Activated CD4-positive, alpha-beta T cell treated with anti-CD3 and anti-CD28 coated beads, Interleukin-2, amount 10 ng/mL, durations not matched to agents 7 days and 5 days (primary cell): ENCODE measurements at places on chromosomes 13 and 19. TPM values are rescaled to one million over a fixed set of nuclear protein-coding genes. Genes with fewer than 3 reads are reported as not detected.

The SULT2A1 gene
- not detected for total RNA-seq

The TMPRSS9 gene
- total RNA-seq = not detected

The PALM3 gene
- total RNA-seq = not detected

The MYO9B gene
- total RNA-seq = 218 TPM

The ZNF611 gene
- 30.2 TPM for total RNA-seq

DNA sequence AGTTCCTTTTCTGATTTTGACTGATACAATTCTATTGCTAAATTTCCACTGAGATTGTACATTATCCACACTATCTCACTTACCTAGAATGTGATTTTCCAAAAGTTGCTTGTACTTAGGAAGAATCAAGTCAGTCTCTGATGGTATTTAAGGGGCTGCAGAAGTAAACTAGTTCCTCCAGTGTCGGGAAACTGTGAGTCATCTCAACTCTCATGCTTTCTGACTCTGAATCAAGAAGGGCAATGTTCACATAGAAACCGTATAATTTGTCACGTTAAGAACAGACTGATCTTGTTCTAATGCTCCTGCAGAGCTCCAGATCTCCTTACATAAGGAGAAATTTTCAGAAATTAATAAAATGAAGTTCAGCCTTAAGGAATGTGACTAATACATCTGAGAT is 369.3 kb downstream of the KLF5 start:
- H3K4me3 ChIP-seq = no peak overlapping the region
- peaks cover 4% of the 10 kb centered on the region for H3K27me3 ChIP-seq
- no peaks in the 10 kb centered on the region for H3K4me1 ChIP-seq
- no peak for DNase-seq
- H3K27ac ChIP-seq = no peak overlapping the region

GRCh38 chr19:42409477-42409876 is 17.7 kb downstream of the LIPE start:
- peaks cover 13% of the 10 kb centered on the region for H3K36me3 ChIP-seq
- no peaks in the 10 kb centered on the region for H3K27me3 ChIP-seq
- no peaks in the 10 kb centered on the region for H3K4me1 ChIP-seq
- H3K4me3 ChIP-seq = no peak overlapping the region

GRCh38 chr19:1248139-1248785 is at the start of gene MIDN:
TSS of gene MIDN (plus strand) at chr19:1248583. CDS start at chr19:1250297, 1,714 bp downstream.
- DNase-seq = peak; percentile 71
- peaks cover 17% of the 10 kb centered on the region for H3K36me3 ChIP-seq
- peak within 1 kb of the TSS; percentile 73 for H3K4me3 ChIP-seq
- H3K4me1 ChIP-seq = peaks cover 11% of the 10 kb centered on the region
- no peaks in the 10 kb centered on the region for H3K27me3 ChIP-seq

- H3K27me3 ChIP-seq = peaks cover 5% of the 10 kb centered on the region
- DNase-seq = no peak
- H3K27ac ChIP-seq = no peak overlapping the region
- no peaks in the 10 kb centered on the region for H3K36me3 ChIP-seq
Observed at GRCh38 chr13:50598338-50598737, 245.2 kb downstream of the DLEU7 start.

DNA sequence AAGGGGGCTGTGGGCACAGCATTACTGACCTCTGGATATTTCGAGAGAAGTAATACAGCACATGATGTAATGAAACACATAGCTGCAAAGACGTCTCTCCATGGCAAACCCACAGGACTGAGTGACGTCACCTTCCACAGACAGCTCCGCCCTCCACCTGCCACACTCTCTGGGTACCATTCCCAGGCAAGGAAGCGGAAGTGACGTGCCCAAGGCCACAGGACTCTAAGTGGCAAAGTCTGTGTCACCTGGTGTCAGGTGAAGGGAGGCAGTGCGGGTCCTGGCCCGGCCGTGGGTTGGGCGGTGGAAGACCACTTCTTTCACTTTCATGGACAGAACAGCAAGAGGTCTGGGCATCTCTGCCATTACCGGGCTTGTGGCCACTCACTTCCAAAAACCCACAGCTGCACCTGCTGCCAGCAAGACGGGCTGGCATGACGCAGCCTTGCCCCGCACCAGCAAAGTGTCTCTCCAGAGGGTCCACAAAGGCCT is 6.8 kb upstream of the ADPRHL1 start:
- no peak overlapping the region for H3K4me3 ChIP-seq
- DNase-seq = no peak
- H3K27me3 ChIP-seq = no peaks in the 10 kb centered on the region
- H3K36me3 ChIP-seq = peaks cover 11% of the 10 kb centered on the region
- H3K27ac ChIP-seq = no peak overlapping the region

- H3K36me3 ChIP-seq = no peaks in the 10 kb centered on the region
- no peak within 1 kb of the TSS for H3K27ac ChIP-seq
- peaks cover 13% of the 10 kb centered on the region for H3K4me1 ChIP-seq
- DNase-seq = peak; percentile 68
- no peak within 1 kb of the TSS for H3K4me3 ChIP-seq
- peaks cover 38% of the 10 kb centered on the region for H3K27me3 ChIP-seq
Observed at GRCh38 chr19:1000095-1000494, at the start of gene GRIN3B. TSS of gene GRIN3B (plus strand) at chr19:1000419. CDS start at chr19:1000438, 19 bp downstream.

GRCh38 chr13:23505007-23505406 is 65.2 kb upstream of the TNFRSF19 start:
- no peak for DNase-seq
- no peak overlapping the region for H3K27ac ChIP-seq
- H3K27me3 ChIP-seq = peaks cover 5% of the 10 kb centered on the region
- H3K4me1 ChIP-seq = no peaks in the 10 kb centered on the region

- H3K4me1 ChIP-seq = no peaks in the 10 kb centered on the region
- H3K27me3 ChIP-seq = peaks cover 40% of the 10 kb centered on the region
- no peak overlapping the region for H3K4me3 ChIP-seq
- H3K36me3 ChIP-seq = no peaks in the 10 kb centered on the region
Observed at GRCh38 chr13:50140153-50140552, 124.9 kb downstream of the KCNRG start.

- DNase-seq = no peak
- peaks cover 76% of the 10 kb centered on the region for H3K36me3 ChIP-seq
- H3K4me3 ChIP-seq = no peak overlapping the region
- no peaks in the 10 kb centered on the region for H3K4me1 ChIP-seq
- H3K27me3 ChIP-seq = no peaks in the 10 kb centered on the region
- H3K27ac ChIP-seq = no peak overlapping the region
Observed at GRCh38 chr19:57992841-57993240, 9.8 kb downstream of the ZNF606 start.
